ENCODE measurements at places on chromosomes 12 and 14.

DNA sequence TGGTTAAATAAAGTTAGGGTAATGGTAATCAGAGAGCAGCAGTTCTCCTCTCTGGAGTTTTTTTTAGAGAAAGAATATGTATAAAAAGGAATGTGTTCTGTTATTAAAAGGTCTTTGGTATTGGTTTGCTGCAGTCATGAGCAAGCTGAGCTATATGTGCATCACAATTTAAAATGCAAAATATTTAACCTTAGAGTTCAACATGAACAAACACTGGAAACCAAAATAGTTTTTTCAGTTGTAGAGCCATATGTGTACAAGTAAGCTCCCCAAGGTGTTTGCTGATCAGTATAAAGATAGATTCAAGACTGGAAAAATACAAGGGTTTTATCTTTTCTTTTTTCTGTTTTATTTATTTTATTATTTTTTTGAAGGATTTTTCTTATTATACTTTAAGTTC is 245.0 kb downstream of the NUBPL start:
- DNase-seq, result no peak

GRCh38 chr12:69266036-69266635 is 26.8 kb downstream of the CPSF6 start:
- no peak for DNase-seq

DNA sequence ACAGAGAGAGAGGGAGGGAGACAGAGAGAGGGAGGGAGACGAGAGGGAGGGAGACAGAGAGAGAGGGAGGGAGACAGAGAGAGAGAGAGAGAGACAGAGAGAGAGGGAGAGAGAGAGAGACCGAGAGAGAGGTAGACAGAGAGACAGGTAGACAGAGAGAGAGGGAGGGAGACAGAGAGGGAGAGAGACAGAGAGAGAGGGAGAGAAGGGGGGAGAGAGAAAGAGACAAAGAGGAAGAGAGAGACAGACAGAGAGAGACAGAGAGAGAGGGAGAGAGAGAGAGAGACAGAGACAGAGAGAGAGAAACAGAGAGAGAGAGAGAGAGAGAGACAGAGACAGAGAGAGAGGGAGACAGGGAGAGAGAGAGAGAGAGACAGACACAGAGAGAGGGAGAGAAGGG is 47.8 kb upstream of the GALNT9 start:
- no peak for DNase-seq

- no peak for DNase-seq
Observed at GRCh38 chr12:5451251-5451650, 19.3 kb downstream of the NTF3 start.

All from nucleus accumbens (tissue), 56 donors.